ELF-1 (cell line): ENCODE measurements at places on chromosomes 7 and 10.

DNA sequence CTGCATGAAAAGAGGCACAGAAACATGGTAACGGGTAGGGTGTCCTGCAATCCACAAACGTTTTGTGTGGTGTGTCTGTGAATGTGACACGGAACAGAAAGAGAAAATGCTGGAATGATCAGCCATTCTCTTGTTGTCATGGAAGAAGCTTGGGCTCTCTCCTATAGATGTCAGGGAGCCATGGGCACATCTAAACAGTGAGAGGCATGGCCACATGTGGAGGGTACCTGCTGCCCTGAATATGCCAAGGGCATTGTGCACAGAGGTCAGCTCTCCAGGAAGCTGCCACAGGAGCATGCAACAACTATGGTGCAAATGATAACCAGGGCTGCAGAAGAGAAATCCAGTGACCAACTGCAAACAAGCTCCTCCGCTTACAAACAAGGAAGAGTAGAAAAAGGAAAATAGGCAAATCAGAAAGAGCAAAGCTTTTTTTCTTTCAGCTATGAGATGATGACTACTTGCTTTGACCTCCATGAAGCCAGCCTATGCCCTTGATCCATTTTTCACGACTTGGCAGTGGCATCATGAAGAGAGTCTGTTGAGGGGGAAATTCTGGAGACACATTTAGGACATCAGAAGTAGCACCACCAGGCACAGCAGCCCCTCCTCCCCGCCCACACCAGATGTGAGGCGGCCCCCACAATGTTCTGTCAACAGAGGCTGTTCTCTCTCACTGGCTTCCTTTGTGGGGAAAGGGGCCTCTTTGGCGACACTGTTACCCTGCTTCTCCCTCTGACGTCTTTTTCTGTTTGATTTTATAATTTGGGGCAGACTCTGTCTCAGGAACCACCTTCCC, 4.8 kb upstream of the PDE1C start:
- DNase-seq = no peak

GRCh38 chr7:135448753-135449152, 61.1 kb downstream of the CNOT4 start:
- no peak for DNase-seq

GRCh38 chr10:10332786-10333185, 684.9 kb upstream of the CELF2 start:
- DNase-seq = no peak

DNA sequence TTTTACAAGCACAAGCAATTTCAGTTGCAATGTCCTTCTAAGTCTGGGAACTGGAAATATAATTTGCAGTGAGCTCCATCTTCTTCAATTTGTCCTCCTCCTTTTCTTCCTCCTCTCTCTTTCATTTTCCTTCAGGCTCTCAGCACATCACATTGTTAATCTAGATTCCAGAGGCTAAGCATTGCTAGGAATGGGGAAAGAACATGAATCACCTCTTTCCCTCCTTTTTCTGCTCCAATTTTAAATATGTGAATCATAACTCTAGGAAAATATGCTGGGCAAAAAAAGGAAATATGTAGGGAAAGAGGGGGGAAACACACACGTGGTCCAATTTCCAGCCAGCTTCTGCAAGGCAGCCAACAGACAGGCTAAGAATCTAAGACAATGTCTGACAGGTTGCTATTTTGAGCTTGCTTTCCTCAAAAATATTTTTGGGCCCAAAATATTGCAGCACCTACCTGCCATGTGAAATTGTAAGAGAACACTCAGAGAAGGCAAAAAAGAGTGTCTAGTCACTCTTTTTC, 72.7 kb upstream of the NUPR2 start:
- no peak for DNase-seq

DNA sequence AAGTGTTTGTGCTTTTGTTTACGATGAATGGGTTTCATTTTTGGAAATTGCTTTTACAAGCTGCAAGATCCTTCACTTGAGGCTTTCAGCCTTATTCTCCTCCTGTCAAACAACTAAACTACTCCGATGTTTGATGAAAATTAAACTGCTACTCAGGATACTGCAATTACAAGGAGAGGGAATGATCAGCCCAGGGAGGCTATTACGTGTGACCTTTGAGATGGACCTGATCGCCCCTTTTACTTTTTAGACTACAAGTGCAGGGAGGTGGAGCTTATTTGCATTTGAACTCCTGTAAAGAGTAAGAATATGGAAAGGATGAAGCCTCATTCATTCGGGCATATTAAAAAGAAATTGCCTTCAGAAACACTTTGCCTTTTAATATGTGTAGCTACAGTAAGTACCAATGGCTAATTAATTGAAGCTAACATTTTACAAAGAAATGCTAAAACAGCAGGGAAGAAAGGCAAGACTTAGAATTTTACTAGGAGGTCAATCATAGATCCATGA, 219.1 kb downstream of the PHTF2 start:
- DNase-seq = no peak
